ENCODE measurements at places on chromosomes 6 and 20. TPM values are rescaled to one million over a fixed set of nuclear protein-coding genes. Genes with fewer than 3 reads are reported as not detected.

The PGC gene
- not detected for total RNA-seq

The TRAPPC3L gene
- not detected for total RNA-seq

The DZANK1 gene
- total RNA-seq, result 1.7 TPM

The CD24 gene
- total RNA-seq, result 26.9 TPM

The C20orf202 gene
- total RNA-seq, result not detected

The SEMG1 gene
- total RNA-seq, result not detected

The QKI gene
- 81.2 TPM for total RNA-seq

The PTP4A1 gene
- total RNA-seq, result 14.4 TPM

The C20orf204 gene
- 0.89 TPM for total RNA-seq

The HRH3 gene
- total RNA-seq, result not detected

The MLN gene
- total RNA-seq, result not detected

The CRISP3 gene
- total RNA-seq, result not detected

The ZBP1 gene
- not detected for total RNA-seq

The RWDD2A gene
- total RNA-seq, result 3.7 TPM

The CASS4 gene
- not detected for total RNA-seq

The FAM162B gene
- not detected for total RNA-seq

The CST1 gene
- total RNA-seq, result not detected

The HMGA1 gene
- 72.3 TPM for total RNA-seq

The TFAP2A gene
- total RNA-seq, result 5.2 TPM

The KLC4 gene
- total RNA-seq, result 17.0 TPM

The LY6G5B gene
- 1.2 TPM for total RNA-seq

The SIRPG gene
- total RNA-seq, result not detected

The TREM2 gene
- total RNA-seq, result not detected

The MAK gene
- total RNA-seq, result 0.02 TPM

The OR5V1 gene
- not detected for total RNA-seq

The TBXT gene
- not detected for total RNA-seq

All from A172 (cell line).